ENCODE measurements at places on chromosomes 12 and 14.
A peak's percentile ranks its signal among the peaks of the same experiment; 100 is the strongest.

- DNase-seq = no peak
These were observed 17.9 kb downstream of the ATXN3 start for GRCh38 chr14:92088494-92088893.

DNA sequence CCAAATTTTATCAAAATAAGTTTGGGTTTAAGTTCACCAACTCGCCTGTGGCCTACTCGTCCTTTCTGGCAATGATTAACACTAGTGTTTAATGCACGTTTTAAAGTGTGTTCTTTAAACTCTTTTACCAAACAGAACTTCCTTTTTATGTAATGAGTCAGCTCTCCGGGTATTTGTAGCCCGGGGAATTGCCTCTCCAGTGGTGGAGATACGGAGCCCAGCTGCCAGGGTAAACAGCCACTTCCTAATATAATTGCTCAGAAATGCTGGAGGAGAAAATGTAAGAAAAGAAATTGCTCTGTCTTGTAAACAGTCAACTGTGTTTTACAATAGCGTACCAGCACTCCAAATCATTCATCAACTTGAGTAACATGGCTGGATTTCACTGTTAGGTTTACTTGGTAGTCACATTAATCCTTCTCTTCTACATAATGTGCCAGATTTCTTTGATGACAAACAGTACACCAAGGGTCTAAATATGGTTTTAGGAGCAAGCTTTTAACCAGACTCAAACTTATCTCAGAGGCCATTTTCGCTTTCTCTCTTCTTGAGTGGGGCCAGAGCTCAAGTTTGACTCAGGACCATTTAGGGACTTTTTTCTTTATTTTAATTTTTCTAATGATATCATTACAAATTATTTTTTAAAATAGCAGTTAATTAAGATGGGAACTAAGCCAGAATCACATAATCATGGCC is 101.2 kb upstream of the SLC38A2 start:
- DNase-seq = peak; percentile 96

DNA sequence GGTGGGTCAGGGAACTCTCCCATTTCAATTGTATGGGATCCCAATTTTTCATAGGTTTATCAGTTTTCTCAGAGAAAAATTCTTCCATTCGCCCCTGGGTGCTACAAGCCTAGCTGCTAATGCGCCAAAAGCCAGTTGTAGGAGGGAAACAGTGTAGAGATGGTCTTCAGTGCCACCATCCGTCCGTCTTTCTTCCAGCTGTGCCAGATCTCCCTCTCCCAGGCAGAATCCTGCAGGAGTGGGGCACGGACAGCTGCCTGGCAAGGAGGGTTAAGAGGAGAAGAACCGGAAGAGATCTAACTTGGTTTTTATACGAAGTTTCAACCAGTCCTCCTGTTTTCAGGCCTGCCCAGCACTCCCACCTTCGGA is 38.9 kb upstream of the FUT8 start:
- no peak for DNase-seq

DNA sequence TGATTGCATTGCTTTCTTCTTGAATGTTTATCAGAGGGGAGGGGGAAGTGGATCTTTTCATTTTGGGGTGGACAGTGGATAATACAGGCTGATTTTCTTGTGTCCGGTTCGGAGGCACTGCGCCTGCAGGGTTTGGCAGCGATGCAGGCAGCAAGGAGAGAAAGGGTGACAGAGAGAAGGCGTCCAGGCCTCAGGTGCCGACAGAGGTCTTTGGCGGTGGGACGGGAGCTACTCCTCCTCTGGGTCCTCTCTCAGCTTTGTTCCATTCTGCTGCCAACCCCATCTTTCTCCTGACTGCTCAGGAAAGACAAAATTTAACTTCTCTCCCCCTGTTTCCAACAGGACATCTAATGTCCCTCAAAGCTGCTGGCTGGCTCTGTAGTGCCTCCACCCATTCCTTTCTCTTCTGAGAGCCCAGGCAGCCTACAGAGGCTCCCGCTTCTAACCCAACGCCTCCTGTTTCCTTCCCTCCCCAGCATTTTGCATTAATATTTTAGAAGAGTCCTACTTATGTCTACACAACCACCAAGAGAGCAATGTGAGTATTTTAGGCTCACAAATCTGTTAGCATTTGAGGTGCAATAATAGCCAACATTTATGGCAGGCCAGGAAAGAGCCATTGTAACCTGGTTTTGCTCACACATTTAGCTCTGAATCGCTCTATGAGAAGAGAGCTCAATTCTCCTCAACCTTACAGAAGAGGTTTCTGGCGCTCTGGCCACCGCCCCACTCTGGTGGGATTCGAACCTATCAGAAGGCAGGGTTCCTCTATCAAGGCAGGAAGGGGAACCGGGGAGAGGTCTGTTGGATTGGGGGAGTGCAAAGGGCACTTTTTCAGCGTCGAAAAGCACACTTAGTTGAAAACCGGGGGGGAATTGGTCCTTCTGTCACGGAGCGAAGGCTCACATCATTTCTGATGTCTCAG is 7.1 kb upstream of the TBX5 start:
- no peak for DNase-seq

DNA sequence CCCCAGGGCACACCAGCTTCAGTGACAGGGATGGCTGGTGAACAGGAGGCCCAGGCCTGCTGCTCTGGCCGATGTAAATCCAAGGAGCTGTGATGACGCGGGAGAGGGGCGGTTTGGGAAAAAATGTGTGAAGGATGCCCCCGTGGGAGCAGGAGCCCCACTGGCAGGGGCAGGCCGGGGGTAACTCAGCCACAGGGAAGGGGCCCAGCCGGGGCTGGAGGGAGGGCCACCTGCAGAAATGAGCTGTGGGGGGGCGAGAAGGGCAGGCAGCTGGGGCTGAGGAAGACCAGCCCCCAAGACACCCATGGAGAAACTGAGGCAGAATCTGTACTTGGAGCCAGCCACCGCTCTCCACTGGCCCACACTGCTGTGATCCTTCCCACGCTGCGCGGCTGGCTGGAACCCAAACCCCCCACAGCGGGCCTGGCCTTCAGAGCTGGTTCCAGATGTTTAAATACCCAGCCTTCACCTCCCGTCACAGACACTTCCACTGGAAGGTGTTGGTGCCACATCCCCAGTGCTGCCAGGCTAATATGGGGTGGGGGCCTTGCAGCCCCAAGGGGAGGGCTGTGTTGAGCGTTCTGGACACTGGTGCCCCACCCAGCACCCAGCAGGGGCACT is 28.5 kb upstream of the ANKRD9 start:
- DNase-seq = no peak

GRCh38 chr12:51639361-51639760 is 48.3 kb downstream of the SCN8A start:
- DNase-seq = no peak

DNA sequence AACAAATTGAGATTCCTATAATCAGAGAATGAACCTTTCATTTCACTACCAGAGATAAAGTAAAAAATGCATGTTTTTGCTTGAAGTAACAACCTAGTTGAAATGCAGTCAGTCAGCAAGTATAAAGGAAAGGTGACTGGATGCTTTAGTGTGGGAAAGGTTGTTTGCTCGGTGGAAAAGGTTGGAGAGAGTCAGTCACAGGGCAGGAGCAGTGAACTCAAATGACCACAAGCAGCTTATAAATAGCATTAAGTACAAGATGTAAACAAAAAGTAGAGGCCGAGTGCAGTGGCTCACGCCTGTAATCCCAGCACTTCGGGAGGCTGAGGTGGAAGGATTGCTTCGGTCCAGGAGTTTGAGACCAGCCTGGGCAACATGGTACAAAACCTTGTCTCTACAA is 98.1 kb upstream of the FGD4 start:
- no peak for DNase-seq

- no peak for DNase-seq
These were observed 13.7 kb upstream of the SPTLC2 start for GRCh38 chr14:77630111-77630510.

GRCh38 chr12:27434673-27435565 is 11.6 kb upstream of the SMCO2 start:
- peak; percentile 11 for DNase-seq

- no peak for DNase-seq
These were observed 266.7 kb upstream of the CRY1 start for GRCh38 chr12:107360033-107360432.

DNA sequence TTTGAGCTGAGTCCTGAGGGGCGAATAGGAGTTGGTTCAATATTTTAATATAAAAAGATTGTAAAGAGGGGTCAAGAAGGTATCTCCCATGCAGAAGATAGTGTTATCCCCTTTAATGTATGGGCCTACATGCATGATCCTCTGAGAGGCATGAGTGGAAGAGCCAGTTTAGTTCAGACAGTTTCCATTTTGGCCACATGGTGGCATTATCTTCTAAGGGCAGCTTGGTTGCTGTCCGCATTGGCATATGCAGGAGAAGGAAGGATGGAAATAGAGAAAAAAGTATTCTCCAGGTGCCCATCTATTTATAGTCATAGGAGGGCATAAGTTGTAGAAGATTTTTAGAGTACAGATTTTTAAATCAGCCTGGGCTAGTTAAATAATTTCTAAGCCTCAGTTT is 5.4 kb downstream of the SAMD4A start:
- peak; percentile 54 for DNase-seq

DNA sequence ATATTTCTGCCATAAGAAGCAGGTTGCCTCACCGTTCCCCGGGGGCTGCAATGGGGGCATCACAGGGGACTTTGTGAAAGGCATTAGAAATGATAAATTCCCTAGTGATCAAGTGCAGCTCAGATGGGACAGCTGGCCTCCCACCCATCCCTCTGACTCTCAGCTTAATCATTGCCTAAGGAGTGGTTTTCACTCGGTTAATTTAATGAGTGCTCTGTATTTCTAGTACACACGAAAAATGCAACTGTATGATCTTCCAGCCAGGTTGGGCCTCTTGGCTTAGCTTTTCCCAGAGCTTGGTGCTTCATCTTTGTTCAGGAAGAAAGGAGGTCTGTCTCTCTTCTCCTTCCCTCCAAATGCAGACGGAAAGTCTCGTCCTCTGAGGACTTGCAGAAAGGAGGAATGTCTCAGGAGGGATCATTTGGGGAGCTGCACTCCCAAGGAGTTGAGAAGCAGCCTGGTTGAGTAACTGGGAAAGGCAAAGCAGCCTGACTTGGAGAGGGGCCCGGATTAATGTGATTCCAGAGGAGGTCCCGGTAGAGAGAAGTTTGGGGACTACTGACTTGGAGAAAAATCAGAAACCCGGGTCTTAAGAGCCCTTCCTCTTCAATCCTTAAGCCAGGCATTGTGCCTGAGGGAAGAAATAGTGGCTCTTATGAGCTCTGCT is 7.2 kb downstream of the CD9 start:
- DNase-seq = no peak

- DNase-seq = peak; percentile 33
These were observed 14.1 kb downstream of the RIN3 start for GRCh38 chr14:92527721-92528120.

- no peak for DNase-seq
These were observed 177.9 kb upstream of the PRMT8 start for GRCh38 chr12:3313066-3313465.

- peak; percentile 62 for DNase-seq
These were observed 244.9 kb upstream of the LRIG3 start for GRCh38 chr12:59164991-59165718.

DNA sequence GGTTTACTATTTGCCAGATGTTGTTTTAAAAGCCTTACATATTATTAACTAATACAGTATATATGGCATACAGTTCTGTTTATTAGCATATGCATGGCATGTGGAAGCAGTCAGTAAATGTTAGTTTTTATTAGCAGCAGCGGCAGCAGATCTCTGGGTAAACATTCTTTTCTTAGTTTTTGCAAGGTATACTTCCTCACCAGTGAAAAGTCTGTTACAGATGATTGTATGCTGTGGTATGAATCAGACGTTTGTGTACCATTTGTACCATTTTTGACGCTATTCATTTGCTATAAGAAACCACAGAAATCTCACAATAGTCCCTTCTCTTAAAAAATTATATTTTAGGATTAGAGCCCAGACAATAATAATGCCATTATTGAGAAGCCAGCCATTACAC is 17.8 kb downstream of the STK38L start:
- peak; percentile 53 for DNase-seq

DNA sequence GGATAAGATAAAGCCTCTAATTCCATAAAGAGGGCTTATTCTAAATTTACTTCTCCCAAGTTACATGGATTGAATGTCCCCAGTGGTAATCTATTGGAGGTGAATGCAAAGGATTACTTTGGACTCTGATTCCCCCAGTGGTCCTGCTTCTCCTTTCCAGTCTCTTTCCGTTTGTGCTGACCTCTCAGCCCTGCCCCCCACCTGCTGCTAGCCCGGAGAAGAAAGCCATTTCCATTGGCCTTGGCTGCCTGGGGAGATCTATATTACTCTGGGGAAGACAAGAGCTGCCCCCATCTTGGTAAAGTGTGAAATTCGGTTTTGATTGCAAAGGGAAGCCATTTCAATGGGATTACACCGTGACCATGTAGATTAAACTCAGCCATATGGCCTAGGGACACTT is 13.3 kb downstream of the ASCL1 start:
- DNase-seq = no peak

- no peak for DNase-seq
These were observed 11.7 kb downstream of the TTLL5 start for GRCh38 chr14:75672605-75673192.

DNA sequence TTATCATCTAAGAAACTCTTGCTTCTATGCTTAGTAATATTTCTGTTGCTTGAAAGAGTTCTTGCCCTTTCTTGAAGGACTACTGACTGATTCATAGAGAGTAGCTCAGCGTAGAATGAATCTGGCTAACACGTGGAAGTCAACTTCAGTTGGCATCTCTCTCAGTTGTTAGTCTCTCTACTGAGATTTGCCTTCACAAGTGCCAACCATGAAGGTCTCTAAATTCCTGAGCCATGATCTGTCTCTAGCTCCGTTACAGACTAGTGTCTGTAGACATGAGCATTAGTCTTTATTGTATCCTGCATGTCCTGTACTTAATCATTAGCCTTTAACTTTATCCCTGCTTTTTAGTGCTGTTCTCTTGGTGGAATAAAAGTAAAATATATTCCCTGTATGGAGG is 19.1 kb upstream of the ALX1 start:
- DNase-seq = no peak

GRCh38 chr12:54784115-54784514 is 70.2 kb upstream of the MUCL1 start:
- no peak for DNase-seq

GRCh38 chr12:31772685-31773222 is 43.9 kb upstream of the AMN1 start:
- DNase-seq = no peak

DNA sequence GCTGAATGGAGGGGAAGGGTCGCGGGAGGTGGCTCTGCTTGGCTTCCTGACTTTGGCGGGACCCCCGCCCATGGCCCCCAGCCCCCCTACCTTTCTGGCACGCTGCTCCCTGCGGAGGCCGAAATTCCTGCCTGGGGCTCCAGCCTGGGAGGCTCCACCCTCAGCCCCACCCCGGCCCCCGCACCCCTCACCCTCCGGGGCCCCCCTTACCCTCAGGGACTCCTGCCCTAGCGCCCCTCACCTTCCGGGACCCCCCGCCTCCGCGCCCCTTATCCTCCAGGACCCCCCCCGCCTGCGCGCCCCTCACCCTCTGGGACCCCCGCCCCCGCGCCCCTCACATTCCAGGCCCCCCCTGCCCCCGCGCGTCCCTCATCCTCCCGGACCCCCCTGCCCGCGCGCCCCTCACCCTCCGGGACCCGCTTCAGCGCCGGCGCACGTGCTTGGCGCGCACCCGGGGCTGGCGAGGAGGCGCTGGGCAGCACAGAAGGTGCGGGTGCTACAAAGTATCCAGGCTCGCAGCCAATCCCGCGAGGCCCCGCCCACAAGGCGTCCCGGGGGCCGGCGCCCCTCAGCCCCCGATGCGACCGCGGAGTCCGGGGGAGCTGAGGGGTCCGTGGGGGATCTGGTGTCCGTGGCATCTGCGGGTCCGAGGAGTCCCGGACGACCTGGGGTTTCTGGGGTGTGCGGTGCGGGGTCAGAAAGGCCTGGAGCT is at the start of gene ANHX:
ANHX (minus strand) TSS at position 477 of the 712 bp plus-strand sequence. CDS start 1,521 bp downstream, outside the sequence.
- DNase-seq = no peak

GRCh38 chr14:54259821-54260220 is 137.0 kb upstream of the CDKN3 start:
- no peak for DNase-seq

Measured in fibroblast of pulmonary artery (primary cell).